Coronary artery (tissue), 2 donors: ENCODE measurements at places on chromosomes 16 and 17.

DNA sequence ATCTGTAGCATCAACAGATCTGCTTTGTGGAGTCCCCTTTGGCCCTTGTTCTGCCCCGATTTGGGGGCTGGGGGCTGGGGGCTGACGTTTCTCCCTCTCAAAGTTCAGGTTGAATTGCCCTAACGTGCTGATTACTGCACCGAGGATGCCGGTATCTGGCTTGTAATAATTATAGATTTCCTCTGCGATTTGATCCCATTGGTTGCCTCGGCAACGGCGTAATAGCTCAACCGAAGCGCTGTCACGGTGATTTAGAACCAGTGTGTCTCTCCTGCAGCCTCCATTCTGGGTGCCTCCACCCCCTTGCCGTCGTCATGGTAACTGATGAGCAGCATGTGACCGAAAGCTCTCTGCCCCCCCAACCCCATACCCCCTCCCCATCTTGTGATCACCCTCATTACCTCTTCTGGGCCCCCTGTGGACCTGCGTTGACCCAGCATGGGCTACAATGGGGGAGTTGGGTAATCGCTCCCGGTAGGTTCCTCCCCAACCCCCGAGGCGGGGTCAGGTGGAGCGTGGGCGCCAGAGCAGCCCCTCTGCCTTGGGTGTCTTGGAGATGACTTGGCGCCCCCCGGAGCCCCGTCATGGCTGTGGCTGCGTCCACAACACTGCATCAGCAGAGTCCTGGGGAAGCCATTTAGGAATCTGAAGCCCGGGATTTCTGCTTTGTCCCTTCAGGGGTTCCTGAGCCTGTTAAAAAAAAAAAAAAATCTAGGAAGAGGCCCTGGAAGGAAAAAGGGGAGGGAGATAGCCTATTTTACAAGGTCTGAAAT, 38.4 kb downstream of the ABAT start:
- no peak for DNase-seq

DNA sequence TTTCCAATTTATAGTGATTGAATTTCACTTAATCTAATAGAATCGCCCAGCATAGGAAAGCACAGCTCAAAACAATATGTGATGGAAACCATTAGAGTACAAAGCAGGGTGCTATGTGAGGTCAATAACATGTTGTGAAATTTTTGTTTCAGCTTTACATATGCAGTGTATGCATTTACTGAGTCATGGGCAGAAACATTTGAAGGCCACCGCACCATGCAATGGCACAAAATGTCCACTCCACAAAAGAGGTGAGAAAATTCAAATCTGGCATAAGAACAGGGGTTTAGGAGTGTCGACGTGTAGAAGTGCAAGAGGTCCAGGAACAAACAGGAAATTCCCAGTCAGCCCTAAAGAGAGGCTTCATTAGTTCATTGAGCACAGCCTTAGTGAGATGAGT, 131.2 kb downstream of the ANKFN1 start:
- no peak for DNase-seq

DNA sequence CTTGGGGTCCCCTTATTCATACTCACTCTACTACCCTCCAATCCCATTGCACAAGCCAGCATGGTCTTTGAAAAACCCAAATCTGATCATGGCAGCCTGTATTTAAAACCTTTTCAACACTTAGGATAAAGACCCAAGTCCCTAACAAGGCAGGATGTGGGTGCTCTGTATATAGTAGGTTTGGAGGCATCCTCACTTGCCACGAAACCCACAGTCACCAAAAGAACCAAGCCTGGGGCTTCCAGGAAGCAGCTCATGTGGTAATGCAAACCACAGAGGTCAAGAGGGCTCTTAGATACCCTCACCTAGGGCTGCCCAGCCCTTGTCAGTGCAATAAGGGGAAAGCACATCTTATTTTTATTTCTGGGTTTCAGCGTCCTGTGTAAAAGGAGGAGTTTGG, 218.6 kb upstream of the ASIC2 start:
- no peak for DNase-seq

- DNase-seq: peak; percentile 76
Observed at GRCh38 chr16:55832773-55833691, at the start of gene CES1. CES1 (minus strand) TSS chr16:55833096; CDS start chr16:55833055, 41 bp downstream.
